ENCODE measurements at places on chromosomes 3 and 15. TPM values are rescaled to one million over a fixed set of nuclear protein-coding genes. Genes with fewer than 3 reads are reported as not detected.
A peak's percentile ranks its signal among the peaks of the same experiment; 100 is the strongest.

DNA sequence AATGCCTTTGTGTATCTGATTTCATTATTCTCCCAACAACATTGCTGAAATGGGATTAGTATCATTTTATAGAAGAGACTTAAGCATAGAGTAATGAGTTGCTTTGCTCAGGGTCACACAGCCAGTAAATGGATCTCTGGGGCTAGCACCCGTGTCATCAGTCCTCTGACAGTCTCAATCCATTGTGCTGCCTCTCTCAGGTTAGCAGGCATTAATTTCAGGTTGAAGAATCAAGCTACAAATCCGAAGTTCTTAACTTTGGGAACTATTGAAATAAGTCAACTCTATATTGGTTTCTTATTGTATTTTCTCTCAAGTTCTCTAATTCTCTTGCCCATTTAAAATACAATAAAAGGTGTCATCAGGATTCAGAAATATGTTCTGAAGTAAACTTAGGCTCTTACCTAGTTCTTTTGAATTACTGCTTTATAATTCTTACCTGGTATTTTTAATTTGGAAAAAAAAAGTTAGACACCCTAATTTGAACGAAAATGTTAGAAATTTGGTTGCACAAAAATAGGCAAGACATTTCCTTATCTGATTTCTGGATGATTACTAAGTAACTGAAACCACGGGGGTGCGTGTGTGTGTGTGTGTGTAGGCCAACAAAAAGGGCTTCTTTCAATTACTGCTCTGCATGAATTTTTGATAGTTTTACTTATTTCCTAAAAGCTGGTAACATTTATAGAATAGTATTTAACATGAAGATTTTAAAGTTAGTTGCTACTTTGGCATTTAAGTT lies 189.8 kb downstream of the MBNL1 start:
- DNase-seq: no peak

GRCh38 chr3:108664266-108664665 lies 74.7 kb downstream of the DZIP3 start:
- no peak for DNase-seq

DNA sequence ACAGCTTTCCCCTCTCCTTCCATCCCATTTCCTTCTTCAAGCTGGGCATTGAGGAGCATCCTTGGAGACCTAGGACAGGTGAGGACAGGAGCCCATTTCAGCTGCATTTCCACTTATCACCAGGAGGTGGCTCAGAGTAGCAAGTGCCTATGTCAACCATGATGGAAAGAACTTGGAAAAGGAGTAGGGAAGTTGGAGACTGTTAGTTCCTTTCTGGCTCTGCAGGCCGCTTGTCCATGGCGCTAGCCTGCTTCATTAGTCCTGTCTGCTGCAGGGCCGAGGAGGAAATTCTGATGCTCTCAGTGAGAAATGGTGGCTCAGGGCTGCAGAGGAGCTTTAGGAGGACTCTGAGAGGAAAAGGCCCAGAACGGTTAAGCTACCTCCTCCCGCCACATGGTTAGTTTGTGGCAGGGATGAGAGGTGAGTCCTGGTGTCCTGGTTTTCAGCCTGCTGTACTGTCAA lies 7.0 kb upstream of the CD276 start:
- peak; percentile 49 for DNase-seq

- DNase-seq: no peak
These were observed 775 bp upstream of the MAPK6 start for GRCh38 chr15:52018244-52018643.

DNA sequence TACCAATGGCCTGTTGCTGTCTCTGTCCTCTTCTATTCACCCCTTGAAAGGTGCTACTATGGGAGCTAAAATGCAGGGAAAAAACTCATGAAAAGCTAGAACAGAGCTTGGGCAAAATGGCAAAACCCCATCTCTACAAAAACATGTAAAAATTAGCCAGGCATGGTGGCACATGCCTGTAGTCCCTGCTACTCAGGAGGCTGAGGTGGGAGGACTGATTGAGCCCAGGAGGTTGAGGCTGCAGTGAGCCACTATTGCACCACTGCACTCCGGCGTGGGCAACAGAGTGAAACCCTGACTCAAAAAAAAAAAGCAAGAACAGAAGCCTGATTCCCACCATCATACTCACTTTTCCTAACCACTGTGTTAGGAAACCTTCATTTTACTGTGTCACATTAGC lies 1.9 kb downstream of the MAP4 start:
- no peak for DNase-seq

DNA sequence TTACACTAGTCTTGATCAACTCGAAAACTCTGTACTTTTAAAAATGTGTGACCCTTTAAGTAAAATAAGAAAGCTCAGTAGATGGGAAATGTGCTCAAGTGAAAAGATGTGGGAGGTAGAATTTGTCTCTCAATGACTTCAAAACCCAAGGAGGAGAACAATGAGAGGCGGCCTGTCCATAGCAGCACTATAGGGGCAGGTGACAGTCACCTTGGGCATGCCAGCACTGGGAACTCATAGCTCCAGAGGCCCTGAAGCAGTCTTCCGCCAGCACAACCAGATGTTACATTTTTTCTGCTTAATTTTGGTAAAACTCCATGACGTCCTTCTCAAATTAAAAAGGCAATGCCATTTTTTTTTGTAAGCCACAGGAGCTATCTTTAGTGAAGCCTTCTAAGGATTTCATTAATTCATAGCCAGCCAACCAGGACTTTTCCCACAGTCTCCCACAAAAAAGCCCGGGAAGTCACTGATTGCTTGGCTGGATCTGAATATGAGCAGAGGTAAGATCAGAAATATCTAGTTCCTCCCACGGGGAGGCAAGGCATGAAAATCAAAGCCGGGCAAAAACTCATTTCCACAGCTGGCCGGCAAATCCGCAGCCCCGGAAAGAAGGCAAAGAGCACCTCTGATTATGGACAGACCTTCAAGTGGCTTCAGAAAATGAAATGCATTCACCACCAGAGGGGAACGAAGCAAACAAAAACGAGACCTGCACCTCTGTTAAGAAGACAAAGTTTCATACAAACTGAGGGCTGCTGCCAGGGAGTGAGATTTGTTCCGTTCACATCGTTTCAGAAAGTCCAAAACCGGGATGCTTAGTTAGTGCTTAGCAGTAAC lies 10.5 kb downstream of the IL17RD start:
- no peak for DNase-seq

DNA sequence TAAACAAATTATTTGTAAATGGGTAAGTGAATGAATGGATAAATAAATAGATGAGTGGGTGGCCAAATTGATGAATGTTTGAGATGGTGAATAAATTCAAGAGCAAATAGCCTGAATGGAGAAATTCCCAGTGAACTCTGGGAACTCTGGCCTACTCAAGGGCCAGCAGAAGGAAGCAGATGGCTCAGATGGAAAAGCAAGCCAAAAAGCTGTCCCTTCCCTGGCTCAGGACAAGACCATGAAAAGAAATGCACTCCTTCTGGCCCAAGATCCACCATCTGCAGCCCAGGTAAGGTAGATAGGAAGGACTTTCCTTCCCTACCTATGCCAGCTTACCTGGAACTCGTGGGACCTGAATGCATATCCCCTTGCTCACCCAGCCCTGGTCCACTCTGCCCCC lies 37.6 kb upstream of the CLDN18 start:
- DNase-seq: no peak

GRCh38 chr3:175913286-175913685 lies 1054.2 kb downstream of the NAALADL2 start:
- DNase-seq: no peak

- DNase-seq: no peak
These were observed 135.4 kb downstream of the FBLN2 start for GRCh38 chr3:13684350-13684749.

DNA sequence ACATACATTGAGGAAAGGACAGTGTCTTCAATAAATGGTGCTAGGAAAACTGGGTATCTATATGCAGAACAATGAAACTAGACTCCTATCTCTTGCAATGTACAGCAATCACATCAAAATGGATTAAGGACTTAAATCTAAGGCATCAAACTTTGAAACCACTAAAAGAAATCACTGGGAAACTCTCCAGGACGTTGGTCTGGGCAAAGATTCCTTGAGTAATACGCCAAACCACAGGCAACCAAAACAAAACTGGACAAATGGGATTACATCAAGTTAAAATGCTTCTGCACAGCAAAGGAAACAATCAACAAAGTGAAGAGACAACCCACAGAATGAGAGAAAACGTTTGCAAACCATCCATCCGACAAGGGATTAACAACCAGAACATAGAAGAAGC lies 14.5 kb downstream of the LAMP3 start:
- DNase-seq: no peak

- no peak for DNase-seq
These were observed 174.9 kb downstream of the TNIK start for GRCh38 chr3:171285287-171285686.

- no peak for DNase-seq
These were observed 45.6 kb downstream of the NOX5 start for GRCh38 chr15:69060041-69060481.

GRCh38 chr15:33768670-33769190 lies 199.6 kb upstream of the CHRM5 start:
- DNase-seq: no peak

- DNase-seq: no peak
These were observed 35.2 kb upstream of the SIAH2 start for GRCh38 chr3:150798122-150798618.

- no peak for DNase-seq
These were observed 385.0 kb upstream of the C2CD4B start for GRCh38 chr15:62550106-62550505.

DNA sequence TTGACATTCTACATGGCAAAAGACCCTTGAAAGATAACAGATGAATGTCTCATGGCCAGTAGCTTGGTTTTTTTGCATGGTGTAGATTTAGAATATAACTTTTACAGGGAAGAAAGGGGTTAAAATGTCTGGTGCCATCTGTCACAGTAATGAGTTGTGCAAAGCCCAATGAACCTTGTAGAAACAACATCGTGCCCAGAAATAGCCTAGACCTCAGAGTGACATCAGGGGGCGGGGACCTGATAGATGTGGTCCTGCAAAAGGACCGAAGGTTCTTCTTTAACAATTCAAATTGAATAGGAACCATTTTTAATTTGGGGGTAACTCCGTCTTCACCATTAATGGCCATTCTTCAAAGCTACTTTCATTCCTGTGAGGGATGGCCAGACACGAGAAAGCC lies 254.1 kb upstream of the CTDSPL start:
- DNase-seq: no peak

- no peak for DNase-seq
These were observed 25.4 kb upstream of the DET1 start for GRCh38 chr15:88571852-88572259.

GRCh38 chr15:62482785-62483429 lies 317.8 kb upstream of the C2CD4B start:
- DNase-seq: no peak

GRCh38 chr15:99248000-99248715 lies 1.2 kb downstream of the TTC23 start:
- no peak for DNase-seq

GRCh38 chr15:97522347-97522746 lies 438.2 kb upstream of the ARRDC4 start:
- DNase-seq: no peak

GRCh38 chr15:63626955-63627354 lies 29.8 kb downstream of the FBXL22 start:
- no peak for DNase-seq

DNA sequence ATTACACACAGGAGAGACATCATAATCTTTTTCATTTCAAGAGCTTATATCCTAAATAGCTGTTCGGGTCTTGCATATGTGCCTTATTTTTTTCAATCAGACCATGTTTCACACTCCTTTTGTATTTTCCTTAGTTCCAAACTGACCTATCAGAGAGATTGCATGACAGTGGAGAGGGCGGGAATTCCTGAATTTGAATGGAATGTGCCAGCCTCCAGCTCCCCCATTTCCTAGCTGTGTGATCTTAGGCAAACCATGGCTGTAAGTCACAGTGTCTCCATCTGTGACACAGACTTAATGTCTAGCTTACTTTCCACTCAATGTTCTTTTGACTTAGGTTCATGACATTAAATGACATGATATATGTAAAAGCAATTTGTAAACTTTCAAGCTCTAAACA lies 62.0 kb upstream of the CSTA start:
- no peak for DNase-seq

- DNase-seq: no peak
These were observed 332.6 kb upstream of the CCDC54 start for GRCh38 chr3:107044677-107045076.

- no peak for DNase-seq
These were observed 105.7 kb downstream of the SNRPN start for GRCh38 chr15:25060472-25060803.

DNA sequence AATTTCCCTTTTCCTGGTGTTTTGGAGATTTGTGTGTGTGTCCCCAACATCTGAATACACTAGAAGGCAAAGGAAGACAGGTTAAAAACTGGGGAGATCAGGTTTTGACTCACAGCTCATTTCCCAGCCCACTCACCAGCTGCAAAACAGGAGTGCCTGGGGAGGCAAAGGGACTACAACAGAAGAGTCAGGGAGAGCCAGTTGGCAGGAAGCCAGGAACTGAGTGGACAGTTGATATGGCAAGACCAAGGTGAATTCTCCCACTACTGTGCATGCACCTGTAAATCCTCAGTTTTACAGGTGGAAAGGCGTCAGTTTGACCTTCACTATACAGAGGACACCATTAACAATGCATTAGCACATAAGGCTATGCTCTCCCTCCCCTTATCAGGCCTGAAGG lies 901.5 kb upstream of the SEMA6D start:
- no peak for DNase-seq

Gene PPARG
- total RNA-seq: 19.4 TPM

Gene ZBTB47
- total RNA-seq: 1.5 TPM

Gene HGD
- total RNA-seq: 1.3 TPM

Gene IL20RB
- total RNA-seq: 8.8 TPM

Gene FBN1
- 9.9 TPM for total RNA-seq

Gene STAB1
- not detected for total RNA-seq

Gene GABRR3
- not detected for total RNA-seq

Gene TM4SF1
- 898 TPM for total RNA-seq

Gene HHATL
- not detected for total RNA-seq

Gene PATL2
- total RNA-seq: not detected

Gene BHLHE40
- total RNA-seq: 64.5 TPM

Gene AHSG
- not detected for total RNA-seq

Gene FBXW12
- not detected for total RNA-seq
